Esophagus squamous epithelium (tissue), 5 donors: ENCODE measurements at places on chromosomes 2 and 18.

DNA sequence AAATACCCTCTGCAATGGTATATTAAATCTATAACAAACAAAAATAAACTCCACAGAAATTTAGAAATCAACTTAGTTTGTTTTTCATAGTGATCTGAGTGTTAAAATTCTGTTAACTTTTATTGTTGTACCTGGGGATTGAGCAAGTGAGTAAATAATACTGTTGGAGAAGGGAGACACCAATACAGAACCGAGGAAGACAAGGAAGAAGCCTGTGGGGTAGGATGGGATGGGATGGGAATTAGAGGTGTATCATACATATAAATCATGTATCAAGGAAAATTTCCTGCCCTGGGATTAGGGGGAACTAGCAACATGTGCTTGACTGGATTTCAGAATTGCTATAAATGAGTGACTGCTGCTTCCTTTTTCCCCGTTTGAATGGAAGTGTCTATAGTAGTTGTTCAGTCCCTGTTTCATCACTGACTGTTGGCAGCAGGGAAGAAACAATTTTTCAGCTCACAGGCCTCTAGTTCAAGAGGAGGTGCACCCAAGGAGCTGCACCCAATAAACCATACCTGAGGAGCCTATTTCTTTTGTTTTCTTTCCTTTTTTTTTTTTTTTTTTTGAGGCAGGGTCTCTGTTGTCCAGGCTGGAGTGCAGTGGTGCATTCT, 53.1 kb downstream of the SP110 start:
- no peak for DNase-seq

DNA sequence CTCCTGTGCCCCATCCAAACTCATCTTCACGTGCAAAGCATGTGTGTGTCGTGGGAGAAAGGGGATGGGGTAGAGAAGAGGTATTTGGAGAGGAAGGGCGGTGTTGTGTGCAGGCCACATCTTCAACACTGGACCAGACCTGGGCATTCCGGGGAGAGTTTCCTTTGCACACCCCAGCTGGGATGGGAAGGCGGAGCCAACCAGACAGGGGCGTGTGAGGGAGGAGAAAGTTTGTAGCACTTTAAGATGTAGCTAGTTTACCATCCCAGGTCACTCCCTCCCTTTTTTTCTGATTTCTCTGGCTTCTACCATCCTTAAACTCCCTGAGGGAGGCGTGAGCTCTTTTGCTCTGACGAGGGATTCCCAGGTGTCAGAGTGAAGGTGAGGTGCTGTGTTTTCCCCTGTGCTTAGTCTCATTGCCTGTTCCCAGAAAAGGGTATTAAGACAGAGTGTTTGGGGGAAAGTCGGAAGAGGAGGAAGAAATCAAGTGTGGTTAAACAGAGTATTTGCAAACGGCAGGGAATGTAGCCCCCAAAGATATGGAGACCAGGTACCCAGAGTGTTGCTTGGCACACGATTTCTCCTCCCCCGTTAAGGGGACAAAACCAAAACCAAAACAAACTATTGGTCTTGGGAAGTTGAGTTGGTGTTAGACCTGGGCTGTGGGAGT, 1.6 kb downstream of the SETBP1 start:
- no peak for DNase-seq

GRCh38 chr2:208033701-208034502, 8.6 kb upstream of the PLEKHM3 start:
- DNase-seq: no peak

DNA sequence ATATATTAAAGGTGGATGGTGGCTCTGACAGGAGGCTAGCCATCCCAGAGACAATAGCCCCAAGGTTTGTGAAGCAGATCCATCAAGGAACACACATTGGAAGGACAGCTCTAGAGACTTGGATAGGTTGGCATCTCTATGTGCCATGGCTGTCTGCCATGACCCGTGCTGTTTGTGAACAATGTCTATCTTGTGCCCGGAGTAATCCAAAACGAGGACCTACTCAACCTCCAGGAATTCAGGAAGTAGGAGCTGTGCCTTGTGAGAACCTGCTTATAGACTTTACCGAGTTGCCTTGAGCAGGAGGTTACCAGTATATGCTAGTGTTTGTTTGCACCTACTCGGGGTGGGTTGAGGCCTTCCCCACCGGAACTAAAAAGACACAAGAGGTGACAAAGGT, 43.1 kb upstream of the SELENOI start:
- no peak for DNase-seq

GRCh38 chr2:128452536-128453530, 134.2 kb upstream of the HS6ST1 start:
- no peak for DNase-seq

GRCh38 chr2:235556086-235556485, 62.2 kb downstream of the AGAP1 start:
- DNase-seq: no peak
